SK-N-MC (cell line): ENCODE measurements at places on chromosomes 6 and 20.

- DNase-seq = no peak
Measured at GRCh38 chr6:10510592-10511367, 10.4 kb upstream of the GCNT2 start.

DNA sequence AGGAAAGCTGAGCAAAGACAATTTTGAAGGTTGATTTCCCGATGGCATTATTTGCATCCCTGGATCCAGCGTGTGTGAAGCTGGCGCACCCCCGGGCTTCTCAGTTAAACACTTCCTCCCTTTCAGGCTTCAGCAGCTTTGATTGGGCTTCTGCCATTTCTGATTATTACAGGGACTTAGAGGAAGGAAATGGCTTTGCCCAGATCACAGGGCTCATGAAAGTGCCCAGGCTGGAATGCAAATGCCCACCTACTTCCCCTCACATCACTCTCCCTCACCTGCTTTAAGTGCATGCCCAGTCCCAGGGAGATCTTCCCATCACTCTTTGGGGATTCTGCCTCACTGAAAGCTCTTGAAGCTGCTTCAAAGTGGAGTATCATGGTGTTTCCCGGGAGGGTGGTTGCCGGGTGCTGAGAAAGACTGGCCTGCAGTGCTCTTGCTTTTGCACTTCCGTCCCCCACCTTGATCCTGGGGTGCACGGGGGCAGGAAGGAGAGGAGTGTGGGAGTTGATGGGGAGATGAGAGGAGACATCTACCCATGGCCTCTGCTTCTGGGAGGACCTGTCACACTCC is 28.3 kb downstream of the PHACTR3 start:
- no peak for DNase-seq

GRCh38 chr6:167428664-167429333 is 103.9 kb downstream of the TTLL2 start:
- DNase-seq = no peak

DNA sequence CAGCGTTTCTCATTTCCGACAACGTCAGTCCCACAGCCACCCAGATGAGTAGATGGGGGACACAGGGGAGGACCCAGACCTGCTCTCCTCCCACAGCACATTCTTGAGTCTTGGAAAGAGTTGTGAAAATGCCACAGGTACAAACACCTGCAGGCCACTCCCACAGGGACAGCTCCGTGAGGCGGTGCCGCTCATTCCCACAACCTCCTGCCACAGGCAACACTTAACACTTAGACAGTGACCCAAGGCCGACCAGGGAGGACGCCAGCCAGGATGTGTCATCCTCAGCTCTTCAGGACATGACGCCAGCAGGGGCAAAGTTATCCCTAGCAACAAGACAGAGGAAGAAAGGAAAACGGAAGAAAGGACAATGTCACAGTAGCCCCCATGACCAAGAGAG is 22.9 kb upstream of the HLA-B start:
- no peak for DNase-seq

DNA sequence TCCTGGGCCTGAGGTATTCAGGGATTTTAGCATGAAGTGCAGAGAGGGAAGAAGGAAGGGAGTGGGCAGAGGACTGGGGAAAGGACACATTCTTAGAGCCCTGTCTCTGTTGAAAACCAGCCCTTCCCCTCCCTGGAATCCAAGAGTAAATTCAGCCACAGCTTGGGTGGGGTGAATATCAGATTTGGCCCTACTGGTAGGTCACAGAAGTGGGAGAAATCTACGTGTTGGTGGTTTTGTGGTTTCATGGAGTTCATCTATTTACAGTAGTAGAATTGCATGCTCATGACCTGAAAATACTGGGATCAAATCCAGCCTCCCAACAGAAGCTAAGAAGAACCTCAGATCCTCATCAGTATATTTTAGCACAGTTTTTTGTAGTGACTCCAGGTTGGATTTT is 404.4 kb downstream of the BMP2 start:
- DNase-seq = no peak

- DNase-seq = no peak
Measured at GRCh38 chr20:35742741-35743523, 872 bp upstream of the RBM39 start.

DNA sequence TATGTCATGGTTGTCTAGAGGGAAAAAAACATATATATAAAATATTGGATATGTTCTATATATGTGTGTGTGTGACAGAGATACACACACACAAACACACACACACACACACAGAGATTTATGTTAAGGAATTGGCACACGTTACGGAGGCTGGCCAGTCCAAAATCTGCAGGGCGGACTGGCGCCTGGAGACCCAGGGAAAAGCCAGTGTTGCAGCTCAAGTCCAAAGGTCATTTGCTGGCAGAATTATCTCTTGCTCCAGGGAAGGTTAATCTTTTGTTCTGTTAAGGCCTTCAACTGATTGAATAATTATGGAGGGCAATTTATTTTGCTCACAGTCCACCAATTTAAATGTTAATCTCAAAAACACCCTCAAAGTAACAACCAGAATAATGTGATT is 37.5 kb upstream of the PDE7B start:
- DNase-seq = no peak

- no peak for DNase-seq
Measured at GRCh38 chr6:128239146-128239545, 281.3 kb downstream of the PTPRK start.
